ENCODE measurements at places on chromosomes 12 and 14.
A peak's percentile ranks its signal among the peaks of the same experiment; 100 is the strongest.

GRCh38 chr12:124025661-124026060 is 52.6 kb downstream of the ZNF664 start:
- no peak for DNase-seq

GRCh38 chr14:59254911-59255545 is 66.6 kb downstream of the DAAM1 start:
- no peak for DNase-seq

DNA sequence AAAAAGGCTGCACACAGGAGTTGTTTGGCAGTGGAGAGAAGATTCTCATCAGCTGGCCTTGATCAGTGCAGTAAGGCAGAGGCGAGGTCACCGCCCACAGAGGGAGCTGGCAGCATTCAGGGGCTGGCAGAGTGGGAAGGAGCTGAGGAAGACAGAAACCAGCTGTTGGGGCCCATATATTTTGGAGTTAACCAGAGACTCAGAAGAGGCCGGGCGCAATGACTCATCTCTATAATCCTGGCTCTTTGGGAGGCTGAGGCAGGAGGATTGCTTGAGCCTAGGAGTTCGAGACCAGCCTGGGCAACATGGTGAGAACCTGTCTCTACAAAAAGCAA is 17.7 kb downstream of the SMCO2 start:
- no peak for DNase-seq

DNA sequence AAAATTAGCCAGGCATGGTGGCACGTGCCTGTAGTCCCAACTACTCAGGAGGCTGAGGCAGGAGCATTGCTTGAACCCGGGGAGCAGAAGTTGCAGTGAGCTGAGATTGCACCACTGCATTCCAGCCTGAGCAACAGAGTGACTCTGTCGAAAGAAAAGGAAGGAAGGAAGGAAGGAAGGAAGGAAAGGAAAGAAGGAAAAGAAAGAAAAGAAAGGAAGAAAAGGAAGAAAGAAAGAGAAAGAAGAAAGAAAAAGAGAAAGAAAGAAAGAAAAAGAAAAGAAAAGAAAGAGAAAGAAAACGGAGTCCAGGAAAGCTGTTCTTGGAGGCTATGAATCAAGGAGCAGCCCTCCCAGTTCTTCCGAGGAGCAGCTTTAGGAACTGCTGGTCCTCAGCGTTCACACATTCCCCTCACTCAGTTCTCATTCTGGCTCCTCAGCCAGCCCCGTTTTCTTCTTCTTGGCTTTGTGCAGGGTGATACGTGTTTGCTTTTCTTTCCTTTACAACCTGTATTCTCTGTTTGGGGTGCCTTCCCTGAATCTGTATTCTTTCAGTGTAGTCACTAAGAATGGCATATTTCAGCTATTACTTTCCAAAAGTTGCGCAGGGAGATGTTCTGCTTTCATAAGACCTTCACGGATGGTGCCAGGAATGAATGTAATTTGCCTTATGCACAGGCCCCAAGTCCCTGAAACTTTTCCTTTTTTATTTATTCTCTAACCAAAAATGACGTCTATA is 12.2 kb downstream of the FBXL14 start:
- no peak for DNase-seq

DNA sequence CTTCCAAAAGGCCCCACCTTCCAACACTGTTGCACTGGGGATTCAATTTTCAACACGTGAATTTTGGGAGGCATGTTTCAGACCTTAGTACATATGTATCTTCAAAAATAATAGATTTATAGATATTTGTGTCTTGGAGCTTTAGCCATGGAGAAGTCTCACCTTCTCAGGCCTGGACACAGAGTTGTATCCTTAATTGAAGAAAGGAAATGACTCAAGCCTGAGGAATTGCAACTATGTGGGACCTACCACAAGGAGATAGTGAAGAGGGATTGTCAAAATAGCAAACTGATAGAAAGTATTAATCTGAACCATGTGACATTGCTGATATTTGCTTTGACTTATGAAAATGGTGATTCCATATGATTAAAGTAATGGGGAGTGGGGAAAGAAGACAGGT is 89.8 kb downstream of the ACSS3 start:
- DNase-seq, result no peak

GRCh38 chr14:46036099-46036498 is 615.5 kb downstream of the RPL10L start:
- no peak for DNase-seq

DNA sequence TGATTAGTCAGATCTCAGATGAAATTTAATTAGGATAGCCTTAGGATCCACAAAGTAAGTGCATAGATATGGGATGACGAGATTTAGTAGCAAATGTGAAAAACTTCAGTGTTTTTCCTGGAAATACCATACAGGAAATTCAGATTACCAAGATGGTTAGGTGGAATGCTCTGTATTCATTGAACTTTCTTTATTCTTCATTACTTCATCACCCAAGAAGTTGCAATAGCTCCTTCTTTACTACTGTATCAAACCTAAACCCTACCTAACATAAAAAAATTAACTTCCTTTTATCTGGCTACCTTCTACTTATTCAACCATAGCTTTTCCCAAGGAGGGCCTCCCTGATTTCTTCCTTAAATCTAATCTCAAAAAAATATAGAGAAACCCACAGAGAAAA is 100.4 kb downstream of the TTC6 start:
- DNase-seq, result no peak

GRCh38 chr12:68100241-68100640 is 59.3 kb downstream of the IFNG start:
- no peak for DNase-seq

DNA sequence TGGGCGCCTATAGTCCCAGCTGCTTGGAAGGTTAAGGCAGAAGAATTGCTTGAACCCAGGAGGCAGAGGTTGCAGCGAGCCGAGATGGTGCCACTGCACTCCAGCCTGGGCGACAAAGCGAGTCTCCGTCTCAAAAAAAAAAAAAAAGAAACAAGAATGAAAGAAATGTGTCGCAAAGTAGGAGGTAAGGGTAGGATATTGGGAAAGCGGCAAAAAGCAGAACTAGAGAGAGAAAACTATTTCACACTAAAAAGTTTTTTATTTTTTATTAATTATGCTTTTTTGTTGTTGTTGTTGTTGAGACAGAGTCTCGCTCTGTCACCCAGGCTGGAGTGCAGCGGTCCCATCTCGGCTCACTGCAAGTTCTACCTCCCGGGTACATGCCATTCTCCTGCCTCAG is 17.7 kb downstream of the SBNO1 start:
- DNase-seq, result no peak

DNA sequence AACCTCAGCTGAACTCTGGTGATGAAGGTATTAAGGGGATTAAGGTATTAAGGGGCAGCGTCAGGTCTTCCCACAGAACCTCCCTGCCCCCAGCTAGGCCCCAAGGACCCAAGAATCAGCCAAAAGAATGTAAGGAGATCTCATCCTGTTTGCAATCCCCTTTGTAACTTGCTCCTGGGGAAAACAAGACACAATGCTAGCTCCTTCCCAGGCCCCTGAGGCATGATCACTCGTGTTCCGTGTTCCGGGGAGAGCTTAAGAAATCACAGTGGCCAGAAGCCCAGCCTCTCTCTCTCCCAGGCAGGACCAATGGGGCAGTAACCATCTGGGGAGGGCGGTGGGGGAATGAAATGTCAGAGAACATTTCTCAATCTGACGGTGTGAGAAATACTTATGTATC is 33.2 kb downstream of the PIGH start:
- no peak for DNase-seq

- DNase-seq, result no peak
Measured at GRCh38 chr12:75446857-75447256, 33.7 kb upstream of the GLIPR1 start.

DNA sequence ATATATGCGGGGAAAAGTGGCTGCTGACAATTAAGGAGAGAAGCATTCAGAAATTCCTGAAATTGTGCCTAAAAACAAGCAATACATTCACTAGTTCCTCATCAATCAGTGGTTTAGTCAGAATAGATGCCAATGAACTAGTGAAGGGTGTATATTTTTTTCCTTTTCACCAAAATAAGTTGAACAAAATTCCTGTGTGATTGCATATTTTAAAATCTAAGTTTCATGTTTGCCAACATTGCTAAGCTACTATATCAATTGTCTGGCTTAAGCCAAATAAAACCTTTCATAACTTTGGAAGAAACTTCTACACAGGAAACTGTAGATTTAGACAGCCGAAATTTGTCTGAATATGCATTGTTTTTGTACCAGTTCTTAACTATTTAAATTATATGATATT is 8.7 kb downstream of the PRKD1 start:
- DNase-seq, result no peak

DNA sequence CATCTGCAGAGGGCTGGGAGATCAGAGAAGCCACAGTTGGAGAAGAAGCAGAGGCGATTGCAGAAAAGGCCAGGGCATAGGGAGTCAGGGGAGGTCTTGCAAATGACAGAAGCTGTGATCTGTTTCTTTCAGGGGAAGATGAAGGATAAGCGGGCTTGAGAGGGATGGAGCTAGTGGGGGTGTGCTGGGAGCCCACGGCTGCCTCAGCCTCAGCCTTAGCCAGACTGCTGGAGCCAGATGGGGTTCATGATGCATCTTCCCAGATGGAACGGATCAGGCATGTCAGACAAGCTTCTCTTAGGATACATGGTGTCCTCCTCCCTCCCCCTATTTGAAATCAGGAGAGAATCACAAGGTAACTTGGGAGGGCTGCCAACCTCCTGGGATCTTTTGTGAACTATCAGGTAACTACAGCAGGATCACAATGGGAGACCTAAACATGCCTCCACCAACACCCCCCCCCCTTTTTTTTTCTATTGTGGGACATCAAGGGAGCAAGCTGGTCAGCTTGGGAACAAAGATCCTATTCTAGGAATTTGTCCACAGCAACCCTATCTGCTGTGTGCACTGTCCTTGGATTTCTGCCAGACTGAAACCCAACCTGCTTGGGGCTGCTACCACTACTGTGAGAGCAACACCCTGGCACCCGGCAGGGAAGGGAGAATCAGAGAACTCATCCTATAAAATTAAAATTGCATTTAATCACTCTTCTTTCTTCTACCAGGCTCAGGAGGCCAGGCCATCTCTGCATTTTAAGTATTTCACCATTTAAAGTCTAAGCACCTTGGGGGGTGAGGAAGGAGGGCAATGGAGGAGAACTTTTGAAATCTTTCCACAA is 10.7 kb upstream of the ATP2A2 start:
- DNase-seq, result no peak

- no peak for DNase-seq
Measured at GRCh38 chr12:32843528-32844095, 53.0 kb downstream of the PKP2 start.

GRCh38 chr12:69509308-69509736 is 39.1 kb downstream of the FRS2 start:
- DNase-seq, result no peak

DNA sequence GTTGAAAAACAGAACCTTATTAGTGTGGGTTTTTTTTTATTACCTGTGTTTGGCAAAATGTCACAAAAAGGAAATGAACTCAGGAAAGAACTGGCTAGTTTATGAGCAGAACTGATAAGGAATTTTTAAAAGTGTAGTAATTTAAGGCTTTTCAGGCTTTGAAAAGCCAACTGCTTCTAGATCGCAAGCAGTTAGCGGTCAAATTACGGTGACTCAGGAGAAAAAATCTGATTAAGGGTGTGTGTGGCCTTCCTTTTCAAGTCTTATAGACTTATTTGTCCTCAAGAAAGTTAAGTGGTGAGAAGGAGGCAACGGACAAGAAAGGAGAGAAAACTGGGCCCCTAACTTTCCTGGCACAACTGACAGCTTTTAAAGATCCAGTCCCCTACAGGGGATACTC is 33.4 kb downstream of the PDZRN4 start:
- DNase-seq, result no peak

DNA sequence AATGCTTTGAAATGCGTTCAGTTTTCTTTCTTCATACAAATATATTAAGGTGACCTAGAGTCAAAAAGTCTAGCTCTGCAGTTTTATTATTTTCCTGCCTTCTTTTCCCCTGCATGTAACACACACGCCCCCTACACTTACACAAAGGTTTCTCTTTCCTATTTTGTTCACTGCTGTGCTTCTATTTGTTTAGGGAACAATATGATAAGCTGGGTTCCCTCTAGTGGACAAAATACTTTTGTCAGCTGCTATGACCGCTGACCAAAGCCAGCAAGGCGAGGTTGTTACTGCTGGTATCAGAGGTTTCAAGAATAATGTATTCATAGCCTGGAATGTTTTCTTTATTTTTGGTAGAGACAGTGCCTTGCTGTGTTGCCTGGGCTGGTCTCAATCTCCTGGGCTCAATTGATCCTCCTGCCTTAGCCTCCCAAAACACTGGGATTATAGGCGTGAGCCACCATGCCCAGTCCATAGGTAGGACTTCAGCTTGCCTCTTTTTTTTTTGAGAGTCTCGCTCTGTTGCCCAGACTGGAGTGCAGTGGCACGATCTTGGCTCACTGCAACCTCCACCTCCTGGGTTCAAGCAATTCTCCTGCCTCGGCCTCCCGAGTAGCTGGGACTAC is 33.4 kb downstream of the FNTB start:
- DNase-seq, result no peak

DNA sequence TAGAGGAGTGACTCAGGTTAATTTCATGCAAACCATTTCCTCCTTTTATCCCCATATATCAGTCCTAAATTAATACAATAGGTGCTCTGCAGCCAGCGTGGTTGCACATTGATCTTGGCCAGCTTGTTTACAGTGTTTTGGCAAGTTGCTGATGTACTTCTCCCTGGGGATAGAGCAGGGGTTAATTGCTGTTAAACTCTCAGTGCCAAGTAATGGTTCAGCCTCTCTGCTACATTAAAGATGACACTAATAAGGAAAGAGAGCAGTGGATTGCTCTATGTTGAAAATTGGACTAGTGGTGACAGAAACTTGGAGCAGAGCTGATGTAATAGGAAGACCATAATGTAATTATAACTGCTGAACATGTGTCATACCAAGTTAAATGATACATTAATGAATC is 717.5 kb downstream of the RERGL start:
- DNase-seq, result no peak

- no peak for DNase-seq
Measured at GRCh38 chr12:81500788-81501187, 258.4 kb downstream of the PPFIA2 start.

DNA sequence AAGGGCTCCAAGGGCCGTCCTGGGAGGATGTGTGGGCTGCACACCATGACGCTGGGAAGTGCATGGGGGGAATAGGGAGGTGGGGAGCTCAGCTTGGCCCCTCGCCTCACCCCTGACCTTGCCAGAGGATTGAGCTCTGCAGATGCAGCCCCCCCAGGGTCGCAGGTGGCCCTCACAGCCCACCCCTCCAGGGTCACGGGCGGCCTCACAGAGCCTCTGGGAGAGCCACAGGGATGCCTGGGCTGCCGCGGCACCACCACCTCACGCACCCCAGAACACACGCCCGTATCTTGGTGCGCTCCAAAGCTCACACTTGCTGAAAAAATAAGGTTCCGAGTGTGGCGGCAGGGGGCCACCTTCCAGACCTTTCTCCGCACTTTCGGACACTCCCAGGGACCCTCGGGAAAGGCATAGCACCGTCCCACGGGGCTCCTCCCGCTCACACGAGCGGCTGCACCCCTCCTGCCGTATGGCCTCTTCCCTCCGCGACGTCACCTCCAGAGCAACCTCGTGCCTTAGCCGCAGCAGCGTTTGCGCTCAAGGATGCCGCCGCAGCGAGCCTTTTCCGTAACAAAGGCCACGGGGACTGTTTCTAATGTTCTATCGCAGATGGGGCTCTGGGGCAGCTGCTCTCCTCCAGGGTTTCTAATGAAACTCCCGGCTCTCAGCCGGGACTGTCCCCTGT is 9.9 kb upstream of the FBRSL1 start:
- DNase-seq, result no peak

GRCh38 chr12:98828802-98829600 is 183.9 kb downstream of the APAF1 start:
- no peak for DNase-seq

GRCh38 chr12:6069437-6070093 is 54.9 kb downstream of the VWF start:
- DNase-seq, result peak; percentile 16

Measured in stimulated activated CD4-positive, alpha-beta T cell treated with anti-CD3 and anti-CD28 coated beads, Interleukin-4, amount 100 ng/mL, for 1 hour (primary cell).